Aorta (tissue), 5 donors: ENCODE measurements at places on chromosomes 7 and 10.

DNA sequence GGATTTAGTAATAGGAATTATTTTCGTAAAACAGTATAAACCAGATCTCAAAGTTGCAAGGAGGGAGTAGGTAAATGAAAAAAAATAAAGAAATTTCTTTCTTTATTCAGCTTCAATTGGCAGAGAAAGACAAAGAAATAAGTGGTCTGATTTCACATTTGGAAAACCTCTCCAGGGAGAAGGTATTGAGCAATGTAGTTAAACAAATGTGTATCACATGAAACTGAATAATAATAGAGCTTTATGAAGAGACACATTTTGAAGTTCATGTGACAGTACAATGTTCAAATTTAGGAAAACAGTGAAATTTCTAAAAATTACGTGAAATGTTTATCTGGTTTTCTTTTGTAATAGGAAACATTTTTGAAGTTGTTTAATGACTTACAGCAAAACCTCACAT lies 63.0 kb downstream of the TAX1BP1 start:
- H3K4me3 ChIP-seq = no peak overlapping the region
- no peak overlapping the region for H3K27ac ChIP-seq
- no peak for DNase-seq
- H3K27me3 ChIP-seq = no peaks in the 10 kb centered on the region

DNA sequence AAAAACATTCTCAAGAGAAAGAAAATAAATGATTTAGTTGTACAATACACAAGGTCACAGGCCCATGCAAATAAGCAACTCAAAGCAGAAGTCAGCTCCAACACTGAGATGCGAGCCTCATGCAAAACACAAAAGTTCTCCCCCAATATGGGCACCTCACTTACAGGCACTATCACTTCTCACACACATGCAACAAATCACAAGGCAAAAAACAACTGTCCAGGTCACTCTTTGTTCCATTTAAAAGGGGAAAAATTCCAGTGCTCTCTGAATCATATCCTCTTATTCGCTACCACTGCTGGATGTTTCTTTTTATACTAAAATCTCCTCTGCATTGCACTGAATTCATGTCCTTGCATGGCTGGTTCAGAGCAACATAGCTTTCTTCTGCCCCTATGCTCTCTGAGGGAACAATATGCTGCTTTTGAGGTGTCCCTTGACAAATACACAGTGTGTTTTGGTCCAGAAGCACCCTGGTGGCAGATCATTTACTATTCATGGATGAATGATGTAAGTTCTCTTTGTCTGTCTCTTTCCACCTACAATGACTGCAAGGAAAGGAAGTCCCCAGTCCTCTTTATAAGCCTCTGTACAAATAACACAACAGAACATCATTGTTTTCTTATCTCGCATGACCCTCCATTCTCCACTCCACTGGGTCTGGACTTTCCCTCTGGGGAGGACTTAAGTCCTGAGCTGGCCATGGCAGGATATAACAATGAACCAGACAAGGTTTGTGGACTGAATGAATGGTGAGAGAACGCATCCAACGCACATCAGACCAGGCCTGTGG lies 85.4 kb upstream of the GSDME start:
- no peak overlapping the region for H3K27ac ChIP-seq
- no peak for DNase-seq
- H3K27me3 ChIP-seq = no peaks in the 10 kb centered on the region

DNA sequence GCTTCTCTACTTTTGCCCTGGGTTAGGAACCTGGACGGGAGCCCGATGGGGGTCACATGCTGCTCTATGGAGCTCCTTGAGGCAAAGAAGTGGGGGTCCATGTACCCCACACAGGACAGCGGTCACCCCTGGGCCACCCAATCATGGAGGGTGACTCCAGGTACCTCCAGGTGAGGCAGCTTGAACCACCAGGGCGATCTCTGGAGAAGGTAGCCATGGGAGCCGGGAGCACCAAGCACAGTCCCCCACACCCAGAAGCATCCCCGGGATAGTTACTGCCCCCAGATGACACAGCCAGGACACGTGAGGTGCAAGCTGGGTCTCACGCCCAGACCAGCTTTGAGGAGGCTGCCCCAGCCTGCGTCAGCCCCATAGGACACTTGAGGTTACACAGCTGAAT lies 58.4 kb downstream of the C10orf143 start:
- no peak overlapping the region for H3K27ac ChIP-seq
- no peaks in the 10 kb centered on the region for H3K27me3 ChIP-seq
- H3K4me3 ChIP-seq = no peak overlapping the region
- no peaks in the 10 kb centered on the region for H3K4me1 ChIP-seq

GRCh38 chr7:45158471-45158870 lies 880 bp downstream of the RAMP3 start:
- H3K4me1 ChIP-seq = no peaks in the 10 kb centered on the region
- H3K36me3 ChIP-seq = no peaks in the 10 kb centered on the region
- H3K4me3 ChIP-seq = no peak overlapping the region
- H3K27me3 ChIP-seq = no peaks in the 10 kb centered on the region

DNA sequence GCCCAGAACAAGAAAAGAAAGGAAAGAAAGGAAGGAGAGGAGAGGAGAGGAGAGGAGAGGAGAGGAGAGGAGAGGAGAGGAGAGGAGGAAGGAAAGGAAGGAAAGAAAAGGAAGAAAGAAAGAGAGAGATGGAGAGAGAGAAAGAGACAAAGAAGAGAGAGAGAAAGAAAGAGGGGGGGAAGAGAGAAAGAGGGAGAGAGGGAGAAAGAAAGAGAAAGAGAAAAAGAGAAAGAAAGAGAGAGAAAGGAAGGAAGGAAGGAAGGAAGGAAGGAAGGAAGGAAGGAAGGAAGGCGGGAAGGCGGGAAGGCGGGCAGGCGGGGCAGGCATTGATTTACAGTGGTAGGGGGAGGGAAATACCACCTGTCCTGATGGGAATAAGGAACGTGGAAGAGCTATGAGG lies 92.7 kb downstream of the DNAJC1 start:
- H3K36me3 ChIP-seq = no peaks in the 10 kb centered on the region
- H3K27me3 ChIP-seq = no peaks in the 10 kb centered on the region
- no peak overlapping the region for H3K27ac ChIP-seq
- DNase-seq = no peak
- H3K4me1 ChIP-seq = no peaks in the 10 kb centered on the region
- H3K4me3 ChIP-seq = no peak overlapping the region

DNA sequence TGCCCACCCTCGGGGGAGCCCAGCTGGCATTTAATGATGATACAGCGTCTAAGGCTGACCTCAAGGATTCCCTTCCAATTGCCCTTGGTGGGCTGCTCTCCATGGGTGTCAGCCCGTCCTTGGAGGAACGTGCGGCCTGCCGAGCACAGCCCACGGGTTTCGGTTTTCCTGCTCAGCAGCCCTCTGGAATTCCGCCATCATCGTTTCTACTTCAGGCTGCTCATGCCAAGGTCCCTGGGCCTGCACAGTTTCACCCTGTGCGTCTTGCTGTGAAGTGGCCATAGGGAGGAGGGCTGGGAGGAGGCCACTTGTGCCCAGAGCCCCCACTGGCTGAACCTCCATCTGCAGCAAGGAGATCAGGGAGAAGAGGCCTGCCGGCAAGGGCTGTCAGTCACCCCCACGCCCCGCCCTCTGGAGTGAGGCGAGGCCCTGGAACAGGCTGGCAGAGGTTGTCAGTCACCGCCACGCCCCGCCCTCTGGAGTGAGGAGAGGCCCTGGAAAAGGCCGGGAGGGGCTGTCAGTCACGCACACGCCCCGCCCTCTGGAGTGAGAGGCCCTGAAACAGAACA lies 82.8 kb downstream of the CHST15 start:
- no peak for DNase-seq
- no peak overlapping the region for H3K27ac ChIP-seq
- H3K4me1 ChIP-seq = no peaks in the 10 kb centered on the region
- peaks cover 2% of the 10 kb centered on the region for H3K36me3 ChIP-seq

DNA sequence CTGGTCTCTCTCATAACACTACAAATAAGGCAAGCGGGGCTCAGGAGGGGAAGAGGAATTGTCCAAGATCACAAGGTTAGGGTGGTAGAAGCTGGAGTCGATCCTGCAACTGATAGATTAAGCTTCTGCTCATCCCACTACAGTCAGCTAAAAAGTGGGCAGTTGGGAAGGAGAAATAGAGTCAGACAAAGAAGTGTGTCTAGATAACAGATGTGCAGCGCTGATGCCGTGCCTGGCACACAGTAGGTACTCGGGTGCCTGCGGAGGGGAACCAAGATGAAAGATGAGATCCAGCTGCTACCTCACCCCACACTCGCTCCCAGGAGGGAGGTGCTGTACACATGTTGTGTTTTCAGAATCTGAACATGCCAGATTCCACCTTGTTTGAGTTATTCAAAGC lies 48.1 kb upstream of the TECTB start:
- H3K36me3 ChIP-seq = no peaks in the 10 kb centered on the region
- no peak overlapping the region for H3K4me3 ChIP-seq
- no peak for DNase-seq
- no peaks in the 10 kb centered on the region for H3K27me3 ChIP-seq

DNA sequence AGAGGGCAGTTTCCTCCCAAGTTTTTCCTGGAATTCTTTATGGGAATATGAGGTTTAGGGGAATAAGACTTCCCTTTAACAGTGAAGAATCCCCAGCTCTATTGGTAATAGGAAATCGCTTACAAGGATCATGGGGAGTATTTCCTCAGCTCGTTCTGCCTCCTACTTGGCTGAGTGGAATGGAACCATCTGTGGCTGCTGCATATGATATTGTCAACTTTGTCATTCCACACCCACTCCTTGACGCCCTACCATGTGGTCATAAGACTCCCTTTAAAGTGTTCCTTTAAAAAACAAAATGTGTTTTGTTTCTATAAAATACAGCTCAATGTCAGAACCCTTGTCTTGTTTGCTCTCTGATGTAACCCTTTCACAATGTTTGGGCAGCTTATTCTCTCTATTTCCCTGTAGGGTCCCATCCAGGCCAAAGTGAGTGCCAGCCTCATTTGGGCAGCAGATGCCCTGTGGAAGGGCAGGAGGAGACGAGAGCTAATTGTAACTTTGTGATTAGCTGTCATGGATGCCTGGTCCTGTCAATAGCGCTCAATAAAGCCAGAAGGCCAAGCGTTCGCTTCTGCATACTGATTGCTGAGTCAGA lies 33.8 kb upstream of the ATRNL1 start:
- no peaks in the 10 kb centered on the region for H3K4me1 ChIP-seq
- no peak for DNase-seq
- H3K27me3 ChIP-seq = no peaks in the 10 kb centered on the region
- no peak overlapping the region for H3K27ac ChIP-seq
- no peak overlapping the region for H3K4me3 ChIP-seq

- no peaks in the 10 kb centered on the region for H3K27me3 ChIP-seq
- no peaks in the 10 kb centered on the region for H3K36me3 ChIP-seq
- DNase-seq = no peak
Measured at GRCh38 chr7:81926154-81926553, 156.3 kb upstream of the HGF start.

- no peak overlapping the region for H3K4me3 ChIP-seq
- no peak for DNase-seq
- H3K27ac ChIP-seq = no peak overlapping the region
- H3K36me3 ChIP-seq = no peaks in the 10 kb centered on the region
- no peaks in the 10 kb centered on the region for H3K4me1 ChIP-seq
- H3K27me3 ChIP-seq = no peaks in the 10 kb centered on the region
Measured at GRCh38 chr7:91193141-91193540, 71.1 kb upstream of the FZD1 start.

DNA sequence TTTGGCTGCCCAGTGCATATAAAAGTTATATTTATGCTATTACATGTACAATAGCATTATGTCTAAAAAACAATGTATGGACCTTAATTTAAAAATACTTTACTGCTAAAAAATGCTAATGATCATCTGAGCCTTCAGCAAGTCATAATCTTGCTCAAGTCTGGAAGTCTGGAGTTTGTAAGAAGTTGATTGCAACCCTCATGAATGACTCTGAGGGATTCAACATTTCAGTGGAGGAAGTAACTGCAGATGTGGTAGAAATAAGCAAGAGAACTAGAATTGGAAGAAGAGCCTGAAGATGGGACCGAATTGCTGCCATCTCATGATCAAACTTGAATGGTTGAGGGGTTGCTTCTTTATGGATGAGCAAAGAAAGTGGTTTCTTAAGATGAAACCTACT lies 13.0 kb upstream of the ADAMTS14 start:
- no peak for DNase-seq
- no peak overlapping the region for H3K4me3 ChIP-seq
- no peaks in the 10 kb centered on the region for H3K4me1 ChIP-seq
- no peaks in the 10 kb centered on the region for H3K27me3 ChIP-seq
- no peak overlapping the region for H3K27ac ChIP-seq
- H3K36me3 ChIP-seq = no peaks in the 10 kb centered on the region

- H3K27ac ChIP-seq = no peak overlapping the region
- no peak overlapping the region for H3K4me3 ChIP-seq
- DNase-seq = no peak
- peaks cover 1% of the 10 kb centered on the region for H3K27me3 ChIP-seq
Measured at GRCh38 chr7:154640917-154641316, 362.0 kb downstream of the PAXIP1 start.

DNA sequence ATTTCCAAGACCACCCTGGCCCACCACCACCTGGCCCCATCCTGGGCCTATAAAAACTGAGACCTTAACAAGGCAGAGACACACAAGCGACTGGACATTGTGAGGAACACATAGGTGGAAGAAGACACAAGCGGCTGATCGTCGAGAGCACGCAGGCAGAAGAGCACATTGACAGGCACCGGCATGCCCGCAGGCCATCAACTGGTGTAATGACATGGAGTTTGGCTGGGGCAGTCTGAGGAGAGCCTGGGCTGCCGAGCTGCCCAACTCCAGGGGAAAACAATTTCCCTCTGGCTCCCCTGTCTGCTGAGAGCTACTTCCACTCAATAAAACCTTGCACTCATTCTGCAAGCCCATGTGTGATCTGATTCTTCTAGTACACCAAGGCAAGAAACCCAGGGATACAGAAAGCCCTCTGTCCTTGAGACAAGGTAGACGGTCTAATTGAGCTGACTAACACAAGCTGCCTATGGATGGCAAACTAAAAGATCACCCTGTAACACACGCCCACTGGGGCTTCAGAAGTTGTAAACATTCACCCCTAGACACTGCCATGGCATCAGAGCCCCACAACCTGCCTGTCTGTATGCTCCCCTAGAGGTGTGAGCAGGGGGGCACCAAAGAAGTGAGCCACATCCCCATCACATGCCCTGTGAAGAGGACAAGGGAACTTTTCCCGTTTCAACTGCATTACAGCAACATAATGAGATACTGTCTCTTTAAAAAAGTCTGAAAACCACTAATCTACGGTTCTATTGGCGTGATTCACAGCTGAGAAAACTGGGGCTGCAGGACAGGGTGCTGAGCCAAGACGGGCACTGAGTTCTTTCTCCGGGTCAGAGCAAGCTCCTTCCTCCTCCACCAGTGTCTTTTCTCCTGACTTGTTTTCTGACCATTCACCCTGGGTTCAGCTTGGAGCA lies 18.5 kb upstream of the TNS3 start:
- no peak for DNase-seq
- H3K4me1 ChIP-seq = no peaks in the 10 kb centered on the region
- no peak overlapping the region for H3K4me3 ChIP-seq
- no peaks in the 10 kb centered on the region for H3K36me3 ChIP-seq

DNA sequence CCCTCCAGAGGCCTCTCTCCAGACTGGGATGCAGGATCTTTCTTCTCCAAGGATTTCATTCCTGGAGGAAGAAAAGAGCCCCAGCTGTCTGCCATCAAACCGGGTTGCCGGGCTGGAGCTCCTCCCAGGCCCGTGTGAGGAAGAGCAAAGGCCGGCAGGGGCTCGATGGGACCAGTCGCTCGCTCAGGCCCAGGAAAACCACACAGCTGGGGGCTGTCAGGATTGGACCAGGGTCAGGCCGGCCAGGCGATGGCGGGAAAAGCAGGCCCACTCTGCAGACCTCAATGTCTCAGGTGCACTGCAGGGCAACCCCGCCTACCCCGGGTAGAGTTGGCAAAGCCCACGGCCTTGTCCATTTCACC lies 98.1 kb upstream of the DNAAF5 start:
- DNase-seq = peak; percentile 53
- no peaks in the 10 kb centered on the region for H3K27me3 ChIP-seq
- no peaks in the 10 kb centered on the region for H3K4me1 ChIP-seq
